ENCODE measurements at places on chromosomes 1 and 21.

DNA sequence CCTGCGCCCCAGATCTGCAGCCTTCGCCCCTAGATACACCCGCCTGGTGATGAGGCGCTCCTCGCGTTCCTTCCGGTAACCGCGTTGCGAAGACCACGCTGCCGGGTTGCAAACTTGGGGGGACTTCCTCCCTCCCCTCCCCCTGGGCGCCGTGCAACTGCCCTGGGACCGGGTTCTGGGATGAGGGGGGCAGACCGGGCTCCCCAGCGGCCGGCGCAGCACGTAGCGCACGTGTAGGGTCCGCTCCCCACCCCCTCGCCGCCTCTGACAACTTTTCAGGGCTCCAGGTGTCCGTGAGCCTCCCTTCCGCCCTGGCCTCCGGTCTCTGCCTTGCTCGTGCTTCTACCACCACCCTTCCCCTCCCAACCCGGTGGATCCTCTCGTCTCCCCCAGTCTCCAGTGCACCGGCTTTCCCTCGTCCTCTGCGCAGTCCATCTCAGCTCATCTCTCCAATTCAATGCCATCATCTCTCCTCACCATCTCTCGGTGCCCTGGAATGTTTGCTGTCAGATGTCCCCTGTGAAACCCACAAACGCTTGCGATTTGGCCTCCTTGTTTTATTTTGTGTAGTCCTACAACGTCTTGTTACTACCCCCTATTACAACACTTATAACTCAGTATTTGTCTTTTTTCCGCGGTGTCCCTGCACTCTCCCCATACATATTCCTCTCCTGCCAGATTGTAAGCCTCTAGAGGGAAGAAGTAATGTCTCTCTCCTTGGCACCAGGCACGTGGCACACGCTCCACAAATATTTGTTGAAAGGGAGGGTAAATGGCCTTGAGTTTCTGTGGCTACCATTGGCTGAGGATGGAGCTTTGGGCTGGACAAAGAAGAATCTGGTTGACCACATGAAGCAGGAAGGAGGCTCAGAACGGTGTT, 782 bp downstream of the PCAT6 start:
- DNase-seq, result peak; percentile 52

DNA sequence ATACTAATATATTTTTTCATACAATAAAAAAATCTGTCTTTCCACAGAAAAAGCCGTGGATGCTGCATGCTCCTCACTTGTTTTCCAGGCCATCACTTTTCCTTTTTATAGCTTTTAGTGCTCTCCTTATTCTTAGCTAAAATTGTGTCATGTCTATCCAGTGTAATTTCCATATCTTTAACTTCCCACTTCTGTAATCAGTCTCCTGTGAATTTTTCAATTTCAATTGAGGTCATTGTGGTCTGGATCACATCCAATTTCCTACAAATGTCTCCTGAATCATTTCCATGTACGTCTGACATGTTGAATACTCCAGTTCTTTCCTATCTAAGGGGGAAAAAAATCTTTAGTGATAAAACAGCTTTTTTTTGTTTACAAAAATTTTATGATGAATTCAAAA, 838.2 kb upstream of the B3GALT2 start:
- DNase-seq, result no peak

- DNase-seq, result no peak
Measured at GRCh38 chr1:8555582-8555981, 237.7 kb downstream of the SLC45A1 start.

- DNase-seq, result no peak
Measured at GRCh38 chr1:27257155-27257554, 22.7 kb downstream of the WDTC1 start.

Data from stimulated activated CD4-positive, alpha-beta T cell treated with anti-CD3 and anti-CD28 coated beads, Interleukin-2, amount 100 ng/mL, for 24 hours (primary cell).